ENCODE measurements at places on chromosomes 2 and 18.

- no peak for DNase-seq
Observed at GRCh38 chr2:6443061-6443823, 422.5 kb downstream of the CMPK2 start.

DNA sequence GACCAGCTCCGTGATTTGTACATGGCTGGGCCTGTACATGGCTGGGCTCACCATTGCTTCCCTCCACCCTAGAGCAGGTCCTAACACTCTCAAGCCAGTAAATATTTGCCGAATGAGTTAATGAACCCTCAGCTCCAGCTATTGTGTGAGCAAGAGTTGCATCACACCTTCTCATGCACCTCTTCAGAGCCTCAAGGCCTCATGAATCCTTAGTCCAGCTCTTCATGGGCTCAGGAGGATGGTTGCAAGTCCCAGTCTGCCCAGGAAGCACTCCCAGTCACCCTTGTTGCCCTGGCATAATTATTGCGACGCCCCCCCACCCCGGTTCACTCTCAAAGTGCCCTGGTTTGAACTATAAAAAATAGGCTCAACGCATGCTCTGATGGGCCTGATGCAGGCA, 30.1 kb upstream of the GNAL start:
- no peak for DNase-seq

DNA sequence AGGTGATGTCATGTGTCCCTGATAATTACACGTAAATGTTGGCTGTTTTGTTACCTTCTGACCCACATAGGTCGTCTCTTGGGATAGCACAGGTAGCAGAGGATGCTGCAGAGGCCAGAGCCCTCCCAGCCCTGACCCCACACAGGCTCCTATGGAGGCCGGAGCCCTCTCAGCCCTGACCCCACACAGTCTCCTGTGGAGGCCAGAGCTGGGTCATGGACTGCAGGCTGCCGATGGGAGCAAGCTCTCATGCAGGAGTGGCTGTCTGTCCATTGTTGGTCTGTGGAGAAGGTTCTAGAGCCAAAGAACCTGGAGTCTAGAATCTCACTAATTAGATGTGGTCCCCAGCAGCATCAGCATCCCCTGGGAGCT, 155.5 kb downstream of the LDLRAD4 start:
- no peak for DNase-seq

DNA sequence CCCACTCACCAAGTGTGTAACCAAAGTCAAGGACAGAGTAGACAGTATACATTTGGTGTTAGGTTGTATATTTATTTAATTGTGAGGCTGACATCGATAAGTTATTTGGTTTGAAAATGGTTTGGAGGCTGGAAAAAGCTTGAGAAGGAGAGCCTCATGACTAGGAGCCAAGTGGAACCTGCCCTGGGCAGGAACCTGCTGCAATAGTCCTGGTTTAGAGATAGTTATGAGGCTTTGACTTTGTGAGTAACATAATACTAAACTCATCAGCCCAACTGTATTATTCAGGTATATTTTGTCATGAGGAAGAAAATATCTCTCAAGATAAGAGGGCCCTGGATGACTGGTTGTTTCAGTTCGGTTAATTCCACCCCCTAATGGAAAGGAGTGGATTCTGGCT, 234.3 kb upstream of the CYRIA start:
- no peak for DNase-seq

- DNase-seq = no peak
Observed at GRCh38 chr2:109555346-109555900, 58.3 kb downstream of the SEPTIN10 start.

DNA sequence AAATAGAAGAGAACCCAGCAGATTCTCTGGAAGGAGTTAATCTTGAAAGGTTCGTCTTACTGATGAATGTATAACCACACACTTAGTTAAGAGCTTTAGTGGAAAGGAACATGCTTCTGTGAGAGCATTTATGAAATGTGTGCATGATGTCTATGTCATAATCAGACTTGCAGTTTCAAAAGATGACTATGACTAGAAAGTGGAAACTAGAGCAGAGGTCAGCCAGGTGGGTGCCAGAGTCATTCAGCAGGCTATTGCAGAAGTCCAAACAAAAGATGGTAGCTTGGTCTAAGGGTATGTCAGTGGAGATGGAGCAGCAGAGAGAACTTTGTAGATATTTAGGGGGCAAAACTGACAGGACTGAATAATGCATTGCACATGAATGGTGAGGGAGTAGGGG, 825.8 kb downstream of the DCC start:
- no peak for DNase-seq

- peak; percentile 41 for DNase-seq
Observed at GRCh38 chr2:231662028-231662810, 46.1 kb upstream of the PTMA start.

Data from DMS 273 treated with DMSO at 0.1 percent for 48 hours (cell line).